ENCODE measurements at places on chromosomes 12 and 14.

DNA sequence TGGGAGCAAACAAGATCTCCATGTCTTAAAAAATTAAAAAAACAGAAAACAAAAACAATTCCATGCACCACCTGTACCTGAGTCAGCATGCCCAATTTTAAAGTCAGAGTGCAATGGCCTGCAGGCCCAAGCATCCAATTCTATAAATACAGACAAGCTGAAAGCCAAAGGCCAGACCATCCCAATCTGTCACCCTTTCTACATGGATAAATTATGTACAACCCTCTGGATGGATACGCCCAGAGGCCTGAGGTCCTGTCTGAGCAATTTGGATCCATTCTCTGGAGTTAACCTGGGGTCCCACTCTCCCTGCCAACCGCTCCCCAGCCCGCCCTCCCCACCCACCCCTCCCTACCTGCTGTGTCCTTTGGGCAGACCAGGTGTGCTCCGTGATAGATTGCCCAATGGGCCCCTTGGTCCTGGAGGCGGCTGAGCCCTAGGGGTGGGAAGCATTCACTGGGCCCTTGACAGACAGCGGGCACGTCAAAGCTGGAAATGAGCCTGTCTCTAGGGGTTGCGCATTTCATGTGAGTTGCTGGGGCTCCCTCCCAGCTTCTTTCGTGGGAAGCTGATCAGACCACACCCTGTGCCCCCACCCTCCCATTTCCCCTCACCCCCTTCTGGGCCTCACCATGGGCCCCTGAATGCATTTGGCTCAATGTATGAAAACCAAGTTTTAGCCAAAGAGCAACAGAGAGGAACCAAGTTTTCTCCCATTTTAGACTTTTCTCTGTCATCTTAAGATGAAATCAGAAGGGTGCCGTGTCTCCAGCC is 171.3 kb downstream of the BCL11B start:
- no peak for DNase-seq

GRCh38 chr14:64232095-64232838 is 61.9 kb downstream of the ESR2 start:
- DNase-seq = no peak

DNA sequence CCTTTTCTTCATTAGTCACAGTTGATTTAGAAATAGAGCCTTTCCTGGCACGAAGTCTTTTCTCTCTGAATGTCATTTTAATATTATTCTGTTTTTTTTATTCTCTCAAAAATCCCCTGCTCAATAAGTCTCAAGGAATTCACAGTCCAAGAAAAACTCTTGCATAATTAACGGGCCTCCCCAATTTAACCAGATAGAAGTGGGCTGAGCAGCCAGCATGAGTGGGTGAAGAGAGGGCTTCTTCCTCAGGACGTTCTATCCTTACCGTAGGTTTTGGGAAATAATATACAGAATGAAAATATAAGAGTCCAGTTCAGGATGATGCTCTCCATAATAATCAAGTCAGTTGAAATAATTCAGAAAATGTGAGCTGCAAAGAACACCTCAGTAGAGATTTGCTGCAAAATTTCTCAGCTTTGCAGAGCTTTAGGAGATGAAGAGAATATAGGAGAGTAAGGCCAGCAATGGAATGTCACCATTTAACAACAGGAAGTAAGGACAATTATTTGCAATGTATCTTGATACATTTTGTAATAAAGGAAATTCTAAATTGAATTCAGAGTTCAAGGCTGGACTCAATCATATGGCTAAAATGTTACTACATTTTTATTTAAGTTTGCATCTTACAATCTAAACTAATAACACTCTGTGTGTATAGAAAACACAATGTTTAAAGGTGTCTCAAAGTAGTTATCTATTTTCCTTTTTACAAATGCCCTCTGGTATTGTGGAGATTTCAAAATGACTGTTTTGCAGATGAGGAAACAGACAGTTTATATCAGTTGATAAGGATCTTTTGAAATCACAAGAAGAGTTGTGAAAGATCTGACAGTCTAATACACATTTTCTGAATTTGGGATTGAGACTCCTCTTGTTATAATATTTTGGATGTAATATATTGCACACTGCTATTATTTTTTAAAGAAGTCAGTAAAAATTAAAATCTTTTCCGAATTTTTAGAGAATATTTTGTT is 1724.1 kb upstream of the SEL1L start:
- no peak for DNase-seq

DNA sequence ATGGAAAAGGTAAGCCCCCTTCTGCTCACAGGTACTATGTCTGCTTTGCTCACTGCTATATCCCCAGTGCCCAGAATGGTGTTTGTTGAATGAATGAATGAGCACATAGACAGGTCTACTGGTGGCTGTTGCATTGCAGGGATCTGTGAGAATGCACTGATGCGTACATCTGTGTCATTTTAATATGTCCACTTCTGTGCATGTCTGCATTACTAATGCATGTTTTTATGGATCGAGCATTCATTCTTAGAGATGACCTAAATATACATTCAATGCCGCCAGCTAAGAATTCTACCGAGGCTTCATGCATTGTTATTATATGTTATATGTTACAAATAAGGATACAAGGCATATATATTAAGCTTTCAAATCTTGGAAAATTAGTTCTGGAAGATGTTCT is 73.8 kb downstream of the SPRING1 start:
- no peak for DNase-seq

GRCh38 chr12:52867642-52868041 is 18.8 kb upstream of the KRT78 start:
- DNase-seq = no peak

DNA sequence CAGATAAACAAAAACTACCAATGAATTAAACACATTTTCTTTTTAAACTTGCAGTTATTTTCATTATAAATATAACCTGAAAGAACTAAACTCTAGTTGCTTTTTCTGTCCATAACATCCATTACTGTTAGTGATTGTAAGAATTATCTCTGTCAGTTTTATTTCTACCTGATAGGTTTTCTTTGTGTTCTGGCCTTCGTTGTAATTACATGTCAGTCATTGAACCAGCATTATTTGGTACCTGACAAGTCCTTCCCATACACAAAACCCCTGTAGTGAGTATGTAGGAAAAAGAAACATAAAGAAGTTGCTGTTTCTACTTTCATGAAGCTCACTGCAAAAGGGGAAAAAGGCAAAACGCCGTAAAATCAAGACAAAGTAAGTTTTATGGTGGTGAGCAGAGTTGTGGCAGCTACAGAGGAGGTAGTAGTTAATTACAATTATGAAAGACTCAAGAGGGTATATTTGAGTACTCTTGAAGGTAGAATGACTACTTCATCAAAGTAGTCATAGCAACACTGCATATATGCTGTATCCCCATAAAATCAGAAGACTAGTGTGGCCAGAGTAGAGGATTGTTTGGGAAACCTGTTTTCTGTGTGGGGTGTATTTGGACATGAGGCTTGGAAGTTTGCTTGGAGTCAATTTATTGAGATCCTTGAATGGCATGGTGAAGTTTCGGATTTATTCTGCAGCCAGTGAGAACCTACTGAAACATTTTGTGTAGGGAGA is 102.8 kb downstream of the SLC5A8 start:
- no peak for DNase-seq

- DNase-seq = no peak
These were observed 410.3 kb downstream of the PCNX1 start for GRCh38 chr14:71317385-71318096.

DNA sequence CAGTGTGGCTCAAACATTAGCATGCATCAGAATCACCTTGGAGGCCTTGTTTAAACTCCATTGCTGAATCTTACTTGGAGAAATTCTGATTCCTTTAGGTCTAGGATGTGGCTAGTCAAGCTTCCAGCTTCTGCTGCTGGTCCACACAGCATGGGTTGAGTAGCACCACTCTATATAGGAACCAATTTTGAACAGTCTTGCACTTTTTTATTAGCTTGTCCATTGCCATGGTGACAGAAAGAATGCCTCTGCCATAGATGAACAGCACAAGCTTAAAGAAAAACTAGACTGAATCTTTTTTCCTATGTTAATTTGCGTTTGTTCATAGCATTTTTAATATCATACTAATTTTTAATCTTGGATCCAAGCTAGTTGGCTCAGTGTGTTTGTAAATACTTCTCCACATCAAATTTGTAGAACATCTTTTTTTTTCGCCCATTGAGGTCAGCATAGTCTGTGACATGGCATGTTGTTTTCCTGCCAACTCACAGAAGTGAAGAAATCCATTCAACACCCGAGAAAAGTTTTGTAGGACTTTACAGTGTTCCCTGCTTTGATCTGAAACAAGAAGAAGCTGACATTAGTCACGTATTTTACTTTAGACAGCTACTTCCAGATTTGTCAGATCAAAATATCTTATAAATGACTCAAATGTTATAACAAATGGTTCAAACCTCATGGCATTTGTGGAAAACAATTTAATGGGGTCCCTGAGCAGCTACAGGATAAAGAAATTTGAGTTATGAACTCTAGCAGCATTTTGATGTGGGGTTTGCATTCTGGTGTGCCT is 438.8 kb downstream of the EGLN3 start:
- no peak for DNase-seq

DNA sequence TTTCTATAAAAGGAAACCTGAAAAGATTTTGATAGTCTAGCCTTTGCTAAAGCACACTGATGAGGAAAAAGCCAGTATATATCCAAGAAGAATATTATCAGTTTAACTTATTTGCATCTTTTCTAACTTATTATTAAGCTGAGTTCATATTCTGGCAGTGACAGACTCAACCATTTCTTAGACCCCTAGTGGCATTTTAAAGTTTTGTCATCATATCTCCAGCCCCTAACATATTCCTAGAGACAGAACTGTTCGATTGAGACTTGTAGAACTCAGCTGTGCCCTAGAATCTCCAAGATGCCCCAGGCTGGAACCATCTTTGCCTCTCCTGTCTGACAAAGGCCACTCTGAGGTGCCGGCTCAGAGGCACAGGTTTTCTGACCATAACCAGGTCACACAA is 365.6 kb downstream of the NELL2 start:
- DNase-seq = no peak

GRCh38 chr12:75553836-75554555 is 42.6 kb upstream of the KRR1 start:
- DNase-seq = no peak
